ENCODE measurements at places on chromosomes 5 and 9.

DNA sequence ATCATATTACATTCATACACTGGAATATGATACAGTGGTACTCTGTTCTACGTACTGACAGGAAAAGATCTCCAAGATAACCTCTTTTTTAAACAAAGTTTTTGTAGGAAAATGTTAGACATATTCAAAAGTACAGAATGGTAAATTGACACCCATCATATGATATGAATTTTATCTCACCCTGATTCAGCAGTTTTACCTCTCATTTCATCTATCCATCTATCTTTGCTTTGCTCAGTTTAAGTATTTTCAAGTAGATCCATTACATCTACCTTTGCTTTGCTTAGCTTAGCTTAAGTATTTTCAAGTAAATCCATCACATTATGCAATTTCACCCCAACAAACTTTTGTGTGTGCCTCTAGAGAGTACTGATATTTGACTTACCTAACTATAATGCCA lies 14.3 kb downstream of the CCDC112 start:
- no peak for DNase-seq

DNA sequence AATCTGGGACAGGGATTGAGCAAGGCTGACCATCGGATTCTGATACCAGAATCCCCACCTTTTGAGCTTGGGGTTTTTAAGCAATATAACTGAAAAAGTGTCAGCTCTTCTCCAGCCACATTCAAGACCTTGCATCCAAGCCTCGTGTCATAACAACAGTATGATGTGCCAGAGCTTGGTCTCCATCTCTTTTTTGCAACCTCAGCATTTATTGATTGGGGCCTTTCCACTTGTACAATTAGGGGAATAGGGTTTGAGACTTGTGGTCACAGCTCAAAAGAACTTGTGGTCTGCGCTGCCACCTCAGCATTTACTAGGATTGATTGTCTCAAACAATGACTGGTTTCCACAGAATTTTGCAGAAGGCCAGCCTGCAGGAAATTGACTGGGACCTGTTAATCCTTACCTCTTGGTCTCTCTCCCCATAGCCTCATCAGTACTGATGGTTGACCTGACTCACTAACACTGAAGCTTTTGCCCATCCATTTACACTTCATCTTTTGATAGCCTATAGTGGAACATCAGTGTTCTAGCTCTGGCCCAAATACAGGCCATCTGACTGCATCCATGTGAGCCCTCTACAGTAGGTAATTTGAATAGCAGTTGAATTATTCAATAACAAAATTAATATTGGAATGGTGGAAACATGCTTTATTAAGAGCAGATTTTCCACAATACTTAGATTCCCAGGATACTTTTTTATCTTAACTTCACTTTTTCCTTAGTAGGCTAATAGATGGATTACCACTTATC lies 381.6 kb upstream of the PRR16 start:
- no peak for DNase-seq

DNA sequence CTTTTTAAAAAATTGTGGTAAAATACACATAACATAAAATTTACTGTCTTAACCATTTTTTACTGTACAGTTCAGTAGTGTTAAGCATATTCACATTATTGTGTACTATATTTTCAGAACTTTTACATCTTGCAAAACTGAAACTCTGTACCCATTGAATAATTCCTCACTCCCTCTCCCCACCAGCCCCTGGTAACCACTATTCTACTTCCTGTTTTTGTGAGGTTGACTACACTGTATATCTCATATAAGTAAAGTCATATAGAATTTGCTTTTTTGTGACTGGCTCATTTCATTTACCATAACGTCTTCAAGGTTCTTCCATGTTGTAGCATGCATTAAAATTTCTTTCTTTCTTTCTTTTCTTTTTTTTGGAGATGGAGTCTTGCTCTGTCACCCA lies 87.0 kb downstream of the LNPEP start:
- no peak for DNase-seq

GRCh38 chr9:18771011-18771410 lies 262.0 kb downstream of the SAXO1 start:
- no peak for DNase-seq

GRCh38 chr5:103522586-103522985 lies 40.0 kb downstream of the NUDT12 start:
- no peak for DNase-seq

- DNase-seq, result no peak
These were observed 182.0 kb upstream of the MOCS2 start for GRCh38 chr5:53291528-53291927.

- DNase-seq, result no peak
These were observed 44.1 kb downstream of the MARCHF11 start for GRCh38 chr5:16135506-16135905.

DNA sequence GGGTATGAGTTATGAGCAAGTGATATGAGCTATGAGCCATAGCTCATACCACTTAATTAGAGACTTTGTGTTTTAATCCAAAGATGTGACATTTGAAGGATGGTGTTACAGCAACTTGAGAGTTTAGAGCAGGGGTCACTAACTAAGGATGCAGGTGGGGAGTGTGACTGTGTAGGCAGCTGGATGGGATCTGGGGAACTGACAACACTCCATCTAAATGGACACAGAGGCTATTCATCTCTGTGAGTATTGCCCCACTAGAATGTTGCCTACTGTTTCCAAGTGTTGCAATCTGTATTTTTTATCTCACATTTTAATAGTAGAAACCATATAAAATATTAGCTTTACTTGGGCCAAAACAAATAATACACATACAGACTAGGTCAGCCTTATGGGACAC lies 488.1 kb upstream of the DAB2 start:
- DNase-seq, result no peak

- DNase-seq, result no peak
These were observed 222.9 kb upstream of the EFNA5 start for GRCh38 chr5:107893642-107894041.

- no peak for DNase-seq
These were observed 90.5 kb downstream of the RASEF start for GRCh38 chr9:82972446-82972845.

- no peak for DNase-seq
These were observed 21.8 kb downstream of the MTMR12 start for GRCh38 chr5:32290922-32291321.

DNA sequence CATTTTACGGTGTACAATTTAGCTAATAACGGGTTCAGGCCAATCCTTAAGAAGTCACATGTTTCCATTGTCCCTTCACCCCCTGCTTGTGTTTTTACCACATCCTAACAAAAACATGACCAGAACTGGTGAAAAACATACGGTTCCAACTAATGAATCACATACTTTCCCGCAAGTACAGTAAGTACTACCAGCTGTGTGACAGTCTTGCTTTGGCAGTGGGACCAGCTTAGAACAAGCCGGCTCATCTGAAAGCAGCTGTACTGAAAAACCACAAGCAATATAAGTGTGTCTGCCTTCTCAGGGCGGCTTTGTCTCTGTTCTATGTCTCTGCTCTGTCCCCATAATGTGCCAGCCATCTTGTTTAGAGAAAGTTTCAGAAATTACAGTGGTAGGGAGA lies 242.5 kb downstream of the BNC2 start:
- no peak for DNase-seq

DNA sequence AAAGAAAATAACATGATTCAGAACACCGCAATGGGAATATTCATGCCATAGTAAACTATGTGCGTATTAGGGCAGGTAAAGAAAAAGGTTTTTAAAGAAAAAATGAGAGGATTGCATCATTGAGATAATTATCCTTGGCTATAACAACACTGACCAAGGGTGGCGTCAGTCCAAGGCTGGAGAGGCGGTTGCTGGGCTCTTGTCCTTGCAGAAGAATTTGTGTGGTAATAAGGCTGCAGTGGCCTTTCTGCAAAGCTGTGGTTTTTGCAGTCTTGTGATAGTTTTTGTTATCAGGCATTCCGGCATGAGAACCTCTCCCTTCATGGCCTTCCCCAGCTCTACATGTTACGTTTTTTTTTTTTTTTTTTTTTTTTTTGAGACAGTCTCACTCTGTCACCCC lies 14.0 kb downstream of the BOD1 start:
- no peak for DNase-seq

- no peak for DNase-seq
These were observed 53.6 kb downstream of the ASS1 start for GRCh38 chr9:130498298-130498917.

GRCh38 chr9:91886414-91887076 lies 63.5 kb downstream of the ROR2 start:
- no peak for DNase-seq

DNA sequence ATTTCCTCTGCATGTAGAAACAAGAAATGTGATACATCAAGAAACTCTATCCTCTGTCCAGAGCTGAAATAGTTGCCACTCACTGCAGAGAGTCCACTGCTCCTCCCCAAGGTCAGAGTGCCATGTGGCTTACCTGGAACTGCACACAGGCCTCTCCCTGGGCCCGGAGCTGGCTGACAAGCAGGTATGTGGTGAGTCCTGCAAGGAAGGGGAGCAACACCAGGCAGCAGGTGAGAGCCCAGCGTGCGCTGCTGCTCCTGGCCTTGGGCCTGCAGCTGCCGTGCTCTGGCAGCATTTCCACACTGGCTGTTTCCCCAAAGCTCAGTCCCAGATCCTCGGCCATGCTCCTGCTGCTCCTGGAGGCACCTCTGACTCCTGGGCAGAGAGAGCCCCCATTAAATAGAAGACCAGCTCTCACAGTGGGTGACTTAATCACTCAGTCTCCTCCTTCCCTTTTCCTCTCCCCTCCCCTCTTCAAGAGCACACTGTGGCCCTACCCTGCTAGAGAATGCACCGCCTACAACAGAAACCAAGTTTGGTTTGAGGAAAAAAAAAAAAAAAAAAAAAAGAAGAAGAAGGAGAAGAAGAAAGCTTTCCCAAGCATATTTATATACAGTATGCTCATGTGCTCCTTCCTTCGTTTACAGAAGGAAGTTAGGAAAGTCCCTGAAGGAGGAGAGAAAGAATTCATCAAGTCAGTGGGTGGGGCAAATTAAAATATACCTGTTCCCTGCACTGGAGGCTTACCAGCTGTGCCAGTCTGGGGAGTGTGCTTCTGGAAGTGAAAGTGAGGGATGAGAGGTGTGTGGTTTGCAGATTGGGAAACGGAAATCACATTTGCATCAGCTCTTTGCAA lies at the start of gene TNFSF15:
Gene TNFSF15, minus strand, starts transcription at position 370 of the 856 bp plus-strand sequence. Its CDS starts 27 bp downstream, at position 343.
- no peak for DNase-seq

- no peak for DNase-seq
These were observed 74.7 kb downstream of the ZFAND5 start for GRCh38 chr9:72290311-72290710.

GRCh38 chr5:40405230-40405629 lies 274.5 kb upstream of the PTGER4 start:
- DNase-seq, result no peak

DNA sequence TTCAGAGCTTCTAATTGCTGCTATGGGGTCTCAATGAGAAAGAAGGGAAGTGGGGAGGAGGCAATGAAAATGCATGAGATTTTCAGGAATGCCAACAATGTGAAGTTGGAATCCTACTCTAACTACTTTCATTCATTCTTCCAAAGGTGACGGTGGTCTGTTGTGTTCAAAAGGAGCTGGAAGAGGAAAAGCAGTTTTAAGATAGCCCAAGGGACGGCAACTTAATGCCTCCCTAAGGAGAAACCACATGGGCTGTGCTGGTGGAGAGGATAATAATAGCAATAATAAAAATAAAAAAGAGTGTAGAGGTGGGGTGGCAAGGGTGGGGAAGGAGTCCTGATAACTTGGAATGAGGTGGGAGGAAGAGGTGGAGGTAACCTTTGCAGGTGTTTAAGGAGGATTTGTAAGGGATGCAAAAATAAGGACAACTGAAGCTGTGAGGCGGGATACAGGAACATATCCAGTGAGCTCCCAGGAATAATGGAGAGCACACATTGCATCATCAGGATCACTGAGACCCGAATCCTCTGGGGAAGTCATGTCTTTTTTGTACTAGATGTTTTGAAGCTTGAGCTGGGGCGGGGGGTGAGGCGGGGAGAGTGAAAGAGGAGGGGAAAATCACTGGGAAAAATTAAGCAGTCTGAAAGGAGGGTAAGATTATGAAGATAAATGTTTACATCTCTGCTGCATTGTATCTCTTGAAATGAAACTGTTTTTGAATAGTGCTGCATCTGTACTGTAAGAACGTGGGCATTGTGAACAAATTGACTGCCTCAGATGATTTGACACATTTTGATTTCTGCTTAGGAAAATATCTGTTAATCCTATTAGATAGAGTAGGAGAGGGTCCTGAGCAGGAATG lies 120.1 kb upstream of the TMEM161B start:
- no peak for DNase-seq

- no peak for DNase-seq
These were observed 9.2 kb upstream of the ZNF354A start for GRCh38 chr5:178739452-178740180.
